ENCODE measurements at places on chromosomes 6 and 20. TPM values are rescaled to one million over a fixed set of nuclear protein-coding genes. Genes with fewer than 3 reads are reported as not detected.
A peak's percentile ranks its signal among the peaks of the same experiment; 100 is the strongest.

DNA sequence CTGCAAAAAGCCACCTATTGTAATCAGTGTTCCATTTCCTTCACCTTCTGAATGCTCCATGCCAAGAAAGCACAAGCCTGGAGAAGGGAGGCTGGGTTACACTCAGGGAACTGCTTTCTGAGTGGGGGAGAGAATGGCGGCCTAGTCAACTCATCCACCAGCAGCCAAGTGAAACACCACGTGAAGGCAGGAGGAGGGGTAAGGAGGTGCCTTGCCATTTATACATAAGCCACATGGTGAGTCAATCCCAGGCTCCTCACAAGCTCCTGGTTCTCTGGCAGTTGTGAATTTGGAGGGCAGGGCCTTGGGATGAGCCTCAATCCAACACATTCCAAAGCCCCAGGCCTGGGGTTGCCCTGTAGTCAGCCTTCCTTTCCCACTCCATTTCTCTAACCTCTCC, 149.4 kb downstream of the CD24 start:
- DNase-seq = no peak
- no peaks in the 10 kb centered on the region for H3K36me3 ChIP-seq
- H3K4me3 ChIP-seq = no peak overlapping the region
- no peaks in the 10 kb centered on the region for H3K4me1 ChIP-seq
- H3K27me3 ChIP-seq = peaks cover 2% of the 10 kb centered on the region

GRCh38 chr20:10110151-10110550, 75.4 kb downstream of the ANKEF1 start:
- no peak overlapping the region for H3K27ac ChIP-seq
- no peak for DNase-seq
- no peak overlapping the region for H3K4me3 ChIP-seq
- no peaks in the 10 kb centered on the region for H3K36me3 ChIP-seq
- H3K27me3 ChIP-seq = no peaks in the 10 kb centered on the region

GRCh38 chr6:135052939-135053338, 1.7 kb downstream of the HBS1L start:
- H3K27me3 ChIP-seq = no peaks in the 10 kb centered on the region
- H3K4me3 ChIP-seq = peak overlapping the region; percentile 90
- H3K36me3 ChIP-seq = peaks cover 30% of the 10 kb centered on the region
- DNase-seq = no peak

DNA sequence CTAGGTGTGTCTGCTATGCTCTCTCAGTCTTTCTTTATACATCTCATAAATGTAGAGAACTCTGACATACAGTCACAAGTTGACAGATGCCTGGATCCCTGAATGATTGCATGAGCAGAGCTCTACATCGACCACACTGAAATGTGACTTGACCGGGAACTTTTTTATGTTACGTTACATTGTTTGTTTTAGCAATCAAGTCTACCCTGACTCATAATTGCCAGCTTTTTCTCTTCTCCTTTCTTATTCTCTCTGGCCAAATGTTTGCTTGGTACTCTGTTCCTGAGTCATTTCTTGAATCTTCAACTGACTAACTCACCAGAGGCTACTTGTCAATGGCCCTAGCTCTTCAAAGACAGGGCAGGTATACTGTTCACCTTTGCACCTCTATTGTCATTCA, 213.6 kb upstream of the DTNBP1 start:
- H3K4me3 ChIP-seq = no peak overlapping the region
- H3K36me3 ChIP-seq = no peaks in the 10 kb centered on the region
- no peaks in the 10 kb centered on the region for H3K27me3 ChIP-seq
- peaks cover 21% of the 10 kb centered on the region for H3K4me1 ChIP-seq
- H3K27ac ChIP-seq = no peak overlapping the region

DNA sequence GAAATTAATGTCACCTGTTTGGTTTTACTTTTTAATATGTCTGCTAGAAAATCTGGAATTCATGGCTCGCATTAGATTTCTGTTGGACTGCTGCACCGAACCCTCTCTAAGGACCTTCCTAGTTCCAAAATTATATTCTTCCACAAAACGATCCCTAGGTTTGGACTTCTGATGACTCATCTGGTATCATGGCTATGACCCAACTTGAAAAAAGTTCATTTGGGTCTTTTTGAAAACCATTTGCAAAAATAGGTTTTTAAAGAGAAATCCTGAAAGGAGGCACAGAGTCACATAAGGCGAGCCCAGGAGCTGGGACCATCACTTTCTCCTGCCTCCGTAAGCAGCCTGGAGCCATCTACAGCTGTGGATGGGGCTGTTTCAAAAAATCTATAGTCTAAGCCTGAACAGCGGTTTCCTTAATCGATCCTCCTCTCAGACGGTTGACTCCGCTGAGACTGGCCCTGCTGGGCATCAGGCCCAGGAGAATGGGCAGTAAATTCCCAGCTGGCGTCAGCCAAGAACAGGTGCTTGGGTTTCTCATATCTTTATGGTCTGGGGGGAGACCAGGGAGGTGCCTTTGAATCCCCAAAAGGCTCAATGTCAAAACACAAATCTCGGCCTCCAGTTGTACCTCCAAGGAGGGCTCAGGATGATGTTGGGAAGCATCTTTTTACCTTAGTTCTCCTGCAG, 44.6 kb downstream of the SLC24A3 start:
- no peak overlapping the region for H3K27ac ChIP-seq
- H3K36me3 ChIP-seq = no peaks in the 10 kb centered on the region
- H3K4me1 ChIP-seq = no peaks in the 10 kb centered on the region
- H3K27me3 ChIP-seq = no peaks in the 10 kb centered on the region
- no peak for DNase-seq

GRCh38 chr20:52828199-52828598, 144.0 kb upstream of the TSHZ2 start:
- no peak overlapping the region for H3K27ac ChIP-seq
- H3K4me3 ChIP-seq = no peak overlapping the region
- H3K27me3 ChIP-seq = no peaks in the 10 kb centered on the region

- no peak for DNase-seq
- no peak overlapping the region for H3K4me3 ChIP-seq
- peaks cover 17% of the 10 kb centered on the region for H3K27me3 ChIP-seq
Measured at GRCh38 chr6:29388533-29388932, 6.9 kb upstream of the OR12D2 start.

DNA sequence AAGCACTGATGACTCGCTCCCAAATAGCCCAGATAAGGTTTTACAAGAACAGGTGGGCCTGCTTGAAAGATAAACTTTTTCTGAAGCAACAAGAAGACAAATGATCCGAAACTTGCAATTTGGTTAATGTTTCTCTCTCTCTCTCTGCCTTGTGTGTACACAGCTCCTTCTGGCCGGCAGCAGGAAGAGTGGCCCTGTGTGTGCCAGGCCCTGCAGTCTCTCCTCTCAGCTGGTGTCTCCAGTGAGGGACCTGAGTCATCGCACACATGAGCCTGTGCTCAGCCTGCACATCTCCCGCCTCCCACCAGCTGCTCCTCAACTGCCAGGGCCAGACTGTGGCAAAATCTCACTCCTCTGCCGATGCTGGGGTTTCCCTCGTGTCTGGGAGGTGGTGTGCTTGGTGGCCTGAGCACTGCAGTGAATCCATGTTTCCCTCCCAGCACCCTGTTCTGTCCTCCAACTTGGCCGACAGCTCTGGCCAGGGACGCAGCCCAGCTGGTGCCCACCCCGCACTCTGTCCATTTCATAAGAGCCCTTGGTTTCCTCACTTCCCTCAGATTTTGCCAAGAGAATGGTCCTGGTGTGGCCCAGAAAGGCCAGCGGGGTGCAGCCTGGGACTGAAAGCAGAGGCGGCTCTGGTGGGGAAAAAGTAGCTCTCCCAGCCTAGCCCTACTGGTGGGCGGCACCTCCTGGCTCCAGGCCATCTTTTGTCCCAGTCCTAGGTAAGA, 49.4 kb downstream of the ERMARD start:
- no peaks in the 10 kb centered on the region for H3K36me3 ChIP-seq
- no peak overlapping the region for H3K27ac ChIP-seq
- H3K4me3 ChIP-seq = no peak overlapping the region
- H3K27me3 ChIP-seq = peaks cover 66% of the 10 kb centered on the region
- DNase-seq = no peak

DNA sequence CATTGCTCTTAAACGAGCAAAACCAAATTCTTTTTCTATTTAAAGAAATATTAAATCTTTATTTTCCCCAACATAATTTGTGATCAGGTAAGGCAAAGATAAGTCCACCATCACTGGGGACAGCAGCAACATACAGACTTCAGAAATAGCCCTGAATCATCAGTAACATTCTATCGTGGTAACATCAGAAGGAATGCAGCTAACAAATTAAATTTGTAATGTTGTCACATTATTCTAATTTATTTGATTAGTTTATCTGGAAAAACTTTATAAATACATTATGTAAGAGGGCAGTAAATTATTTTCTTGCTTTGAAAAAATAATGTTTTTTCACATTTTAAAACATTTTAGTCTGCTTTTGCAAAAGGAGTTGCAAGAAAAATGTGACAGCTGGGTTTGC, 53.6 kb upstream of the BCLAF1 start:
- H3K36me3 ChIP-seq = no peaks in the 10 kb centered on the region
- H3K4me3 ChIP-seq = no peak overlapping the region
- no peak overlapping the region for H3K27ac ChIP-seq
- H3K4me1 ChIP-seq = no peaks in the 10 kb centered on the region
- peaks cover 2% of the 10 kb centered on the region for H3K27me3 ChIP-seq

GRCh38 chr20:53146201-53146891, 174.2 kb downstream of the TSHZ2 start:
- H3K36me3 ChIP-seq = peaks cover 2% of the 10 kb centered on the region
- no peak overlapping the region for H3K27ac ChIP-seq
- H3K27me3 ChIP-seq = no peaks in the 10 kb centered on the region
- peaks cover 34% of the 10 kb centered on the region for H3K4me1 ChIP-seq
- H3K4me3 ChIP-seq = no peak overlapping the region
- DNase-seq = no peak

- H3K4me1 ChIP-seq = peaks cover 32% of the 10 kb centered on the region
- DNase-seq = peak; percentile 63
- peaks cover 5% of the 10 kb centered on the region for H3K36me3 ChIP-seq
- peaks cover 14% of the 10 kb centered on the region for H3K27me3 ChIP-seq
- peak overlapping the region; percentile 56 for H3K4me3 ChIP-seq
Measured at GRCh38 chr6:31901415-31901952, 402 bp downstream of the ZBTB12 start.

GRCh38 chr6:22146931-22147701, 149.7 kb downstream of the PRL start:
- peak overlapping the region; percentile 65 for H3K4me3 ChIP-seq
- H3K27ac ChIP-seq = peak overlapping the region; percentile 65
- DNase-seq = peak; percentile 33
- H3K36me3 ChIP-seq = peaks cover 1% of the 10 kb centered on the region
- peaks cover 42% of the 10 kb centered on the region for H3K27me3 ChIP-seq
- peaks cover 31% of the 10 kb centered on the region for H3K4me1 ChIP-seq

GRCh38 chr6:137560184-137560563, 66.0 kb upstream of the OLIG3 start:
- DNase-seq = no peak
- peaks cover 38% of the 10 kb centered on the region for H3K4me1 ChIP-seq
- peaks cover 6% of the 10 kb centered on the region for H3K27me3 ChIP-seq

DNA sequence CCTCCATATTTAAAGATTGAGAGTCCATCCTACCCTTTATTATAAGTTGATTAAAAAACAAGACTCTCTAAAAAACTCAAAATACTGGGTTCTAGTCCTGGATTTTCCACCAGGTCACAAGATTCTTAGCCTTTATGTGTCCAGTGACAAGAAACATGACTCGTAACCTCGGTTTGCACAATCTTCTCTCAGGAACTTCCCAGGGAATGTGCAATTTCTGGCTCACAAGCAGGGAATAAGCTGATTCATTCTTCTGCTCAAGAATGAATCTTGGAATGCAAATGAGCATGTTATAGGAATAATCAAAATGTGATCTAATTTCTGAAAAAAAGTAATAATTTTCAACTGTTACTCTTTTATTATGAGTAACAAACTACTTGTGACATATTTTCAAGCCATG, 45.1 kb downstream of the OGFRL1 start:
- no peak overlapping the region for H3K27ac ChIP-seq
- no peak overlapping the region for H3K4me3 ChIP-seq
- no peaks in the 10 kb centered on the region for H3K36me3 ChIP-seq
- H3K4me1 ChIP-seq = no peaks in the 10 kb centered on the region
- no peaks in the 10 kb centered on the region for H3K27me3 ChIP-seq
- no peak for DNase-seq

DNA sequence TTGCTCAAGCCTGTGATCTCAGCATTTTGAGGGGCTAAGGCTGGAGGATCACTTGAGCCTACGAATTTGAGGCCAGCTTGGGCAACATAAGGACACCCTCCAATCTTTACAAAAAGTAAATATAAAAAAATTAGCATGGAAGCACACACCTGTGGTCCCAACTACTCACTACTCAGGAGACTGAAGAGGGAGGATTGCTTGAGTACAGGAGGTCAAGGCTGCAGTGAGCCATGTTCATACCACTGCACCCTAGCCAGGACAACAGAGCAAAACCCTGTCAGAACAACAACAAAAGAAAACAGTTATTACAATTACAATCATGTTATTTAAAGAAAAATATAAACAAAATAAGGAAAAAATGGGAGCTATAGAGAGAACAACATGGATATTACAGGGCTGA, 82.5 kb upstream of the TNFAIP3 start:
- H3K4me1 ChIP-seq = peaks cover 6% of the 10 kb centered on the region
- H3K27ac ChIP-seq = no peak overlapping the region
- H3K27me3 ChIP-seq = no peaks in the 10 kb centered on the region
- H3K36me3 ChIP-seq = no peaks in the 10 kb centered on the region
- DNase-seq = no peak

DNA sequence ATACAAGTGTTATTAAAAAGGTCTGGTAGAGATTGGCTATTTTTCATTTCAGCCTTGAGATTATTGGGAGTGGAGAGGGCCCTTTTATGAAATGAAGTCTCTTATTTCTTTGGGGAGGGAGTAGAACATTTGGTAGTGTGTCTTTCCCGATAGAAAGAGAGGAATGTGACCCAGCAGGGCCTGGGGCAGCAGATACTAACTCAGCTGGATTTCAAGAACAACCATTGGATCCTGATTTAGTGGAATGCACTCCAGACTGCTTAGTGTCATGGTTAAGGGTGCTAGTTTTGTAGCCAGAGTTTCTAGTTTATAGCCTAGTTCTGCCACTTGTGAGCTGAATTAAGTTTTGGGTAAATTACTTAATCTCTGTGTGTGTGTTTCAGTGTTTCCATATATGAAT, 18.4 kb upstream of the FLRT3 start:
- H3K27me3 ChIP-seq = no peaks in the 10 kb centered on the region
- no peaks in the 10 kb centered on the region for H3K4me1 ChIP-seq
- no peak for DNase-seq
- H3K4me3 ChIP-seq = no peak overlapping the region
- H3K36me3 ChIP-seq = no peaks in the 10 kb centered on the region

GRCh38 chr6:157223021-157223430, 100.3 kb downstream of the TMEM242 start:
- peaks cover 51% of the 10 kb centered on the region for H3K4me1 ChIP-seq
- H3K36me3 ChIP-seq = no peaks in the 10 kb centered on the region

The FHL5 gene
- total RNA-seq = not detected

The MICB gene
- 55.7 TPM for total RNA-seq

The PRL gene
- total RNA-seq = not detected

The ZKSCAN4 gene
- 7.5 TPM for total RNA-seq

The COX4I2 gene
- not detected for total RNA-seq

The CLPSL2 gene
- total RNA-seq = not detected

The SMAP1 gene
- total RNA-seq = 62.0 TPM

The PTPRK gene
- total RNA-seq = 2.5 TPM

The GRIK2 gene
- total RNA-seq = not detected

The CDH4 gene
- not detected for total RNA-seq

The OR2H2 gene
- total RNA-seq = not detected

The HDGFL1 gene
- total RNA-seq = not detected

The BCAS1 gene
- total RNA-seq = 0.06 TPM

The MYB gene
- total RNA-seq = 13.5 TPM

All from activated CD4-positive, alpha-beta T cell treated with anti-CD3 and anti-CD28 coated beads, Interleukin-2, amount 10 ng/mL, durations not matched to agents 7 days and 5 days (primary cell).